ENCODE measurements at places on chromosomes 4 and X.
A peak's percentile ranks its signal among the peaks of the same experiment; 100 is the strongest.

- peak; percentile 6 for DNase-seq
Observed at GRCh38 chrX:149950681-149951080, 12.4 kb upstream of the EOLA2 start.

DNA sequence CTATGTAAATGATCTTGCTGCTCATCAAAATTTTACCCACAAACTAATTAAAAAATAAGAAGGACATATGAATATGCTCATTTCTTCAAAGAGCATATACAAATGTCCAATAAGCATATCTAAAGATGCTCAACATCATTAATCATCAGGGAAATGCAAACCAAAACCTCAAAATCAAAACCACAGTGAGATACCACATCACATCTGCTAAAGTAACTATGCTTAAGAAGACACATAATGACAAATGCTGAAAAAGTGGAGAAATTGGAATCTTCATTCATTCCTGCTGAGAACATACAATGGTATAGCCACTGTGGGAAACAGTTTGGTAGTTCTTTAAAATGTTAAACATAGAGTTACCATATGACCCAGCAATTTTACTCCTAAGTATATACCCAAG, 81.9 kb downstream of the AFF2 start:
- DNase-seq = no peak

DNA sequence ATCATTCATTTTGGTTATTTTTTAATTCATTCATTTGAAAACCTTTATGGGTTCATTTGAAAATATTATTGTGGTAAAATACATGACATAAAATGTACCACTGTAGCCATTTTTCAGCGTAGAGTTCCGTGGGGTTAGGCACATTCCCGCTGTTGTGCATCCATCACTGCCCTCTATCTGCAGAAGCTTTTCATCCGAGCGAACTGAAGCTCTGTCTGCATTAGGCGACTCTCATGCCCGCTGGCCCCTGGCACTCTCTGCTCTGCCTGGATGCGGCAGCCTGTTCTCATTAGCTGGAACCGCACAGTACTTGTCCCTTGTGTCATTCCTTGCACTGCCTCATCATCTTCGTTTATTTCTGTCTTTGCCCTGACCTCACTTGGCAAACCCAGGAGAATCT, 17.5 kb downstream of the CFAP99 start:
- DNase-seq = no peak

- no peak for DNase-seq
Observed at GRCh38 chr4:168212656-168213055, 105.9 kb downstream of the DDX60 start.

DNA sequence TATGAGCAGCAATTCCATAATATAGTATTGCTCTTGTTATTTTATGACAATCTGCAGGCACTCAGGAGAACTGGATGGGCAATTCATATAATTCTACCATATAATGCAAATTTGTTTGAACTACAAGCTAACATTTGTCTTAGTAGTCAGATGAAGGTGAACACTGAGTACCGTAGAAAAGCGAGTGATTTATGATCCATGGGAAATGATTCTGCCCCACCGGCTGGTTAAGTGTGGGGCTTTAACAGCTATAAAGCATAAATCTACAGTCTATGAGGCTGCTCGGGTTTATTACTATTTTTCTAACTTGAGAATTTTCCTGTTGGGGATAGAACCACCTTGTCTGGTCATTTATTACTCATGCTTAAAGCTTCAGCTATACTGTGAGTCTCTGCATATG, 275.5 kb downstream of the PCDH10 start:
- no peak for DNase-seq

DNA sequence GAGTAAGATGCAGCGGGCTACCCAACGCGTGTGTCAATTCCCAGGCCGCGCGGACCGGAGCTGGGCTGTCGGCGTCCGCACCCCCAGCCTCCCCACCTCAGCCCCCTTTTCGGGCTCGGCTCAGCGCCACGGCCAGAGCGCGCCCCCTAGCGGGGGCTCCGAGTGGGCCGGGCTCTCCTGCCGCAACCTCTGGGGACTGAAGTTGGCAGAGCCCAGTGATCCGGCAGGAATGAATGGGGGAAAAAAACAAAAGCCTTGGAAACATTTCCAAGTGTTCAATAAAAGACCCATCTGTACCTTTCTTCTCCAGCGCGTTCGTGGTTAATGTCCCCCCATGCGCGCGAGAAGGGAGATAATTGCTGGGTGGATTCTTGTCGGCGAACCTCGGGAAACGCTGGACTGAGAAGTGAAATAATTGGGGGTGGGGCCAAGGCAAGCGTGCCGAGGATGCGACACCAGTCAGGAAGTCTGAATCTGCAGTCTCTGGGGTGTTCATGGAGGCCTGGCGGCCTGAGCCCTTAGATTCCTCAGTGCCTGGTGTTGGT, 5.2 kb upstream of the ARX start:
- peak; percentile 46 for DNase-seq

DNA sequence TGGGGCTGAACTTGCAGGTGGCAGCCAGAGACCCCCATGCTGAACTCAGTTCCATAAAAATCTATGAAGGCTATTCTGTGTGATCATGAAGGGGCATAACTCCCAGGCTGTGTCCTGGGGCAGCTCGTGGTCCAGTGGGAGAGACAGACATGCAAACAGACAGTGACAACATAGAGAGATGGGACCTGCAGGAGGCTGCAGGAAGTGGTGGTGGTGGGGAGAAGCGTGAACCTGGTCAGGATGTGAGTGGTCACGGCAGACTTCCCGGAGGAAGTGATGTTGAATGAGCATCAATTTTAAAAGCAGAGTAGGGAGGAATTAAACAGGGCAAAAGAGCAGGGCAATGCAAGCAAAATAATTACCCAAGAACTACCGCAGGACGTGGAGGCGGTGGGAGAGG, 23.2 kb upstream of the SORCS2 start:
- no peak for DNase-seq

GRCh38 chr4:47012676-47013075, 18.7 kb upstream of the GABRB1 start:
- DNase-seq = no peak

DNA sequence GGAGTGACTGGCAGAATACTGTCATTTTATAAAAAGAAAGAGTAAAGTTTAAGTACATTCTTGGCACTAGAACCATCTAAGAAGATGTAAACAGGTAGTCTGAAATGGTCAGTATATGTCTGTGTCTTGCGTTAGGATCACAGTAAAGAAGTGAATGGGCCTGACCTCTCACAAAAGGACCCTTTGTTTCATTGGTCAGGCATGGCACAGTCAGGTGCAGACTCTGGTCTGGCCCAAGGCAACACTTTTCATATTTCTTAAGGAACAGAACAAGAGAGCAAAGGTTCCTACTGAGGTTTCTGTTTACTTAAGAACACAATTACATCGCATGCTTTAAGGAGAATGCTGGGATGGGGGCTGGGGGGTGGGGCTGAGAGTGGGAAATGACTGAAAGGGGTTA, 48.1 kb downstream of the RPGR start:
- DNase-seq = no peak

DNA sequence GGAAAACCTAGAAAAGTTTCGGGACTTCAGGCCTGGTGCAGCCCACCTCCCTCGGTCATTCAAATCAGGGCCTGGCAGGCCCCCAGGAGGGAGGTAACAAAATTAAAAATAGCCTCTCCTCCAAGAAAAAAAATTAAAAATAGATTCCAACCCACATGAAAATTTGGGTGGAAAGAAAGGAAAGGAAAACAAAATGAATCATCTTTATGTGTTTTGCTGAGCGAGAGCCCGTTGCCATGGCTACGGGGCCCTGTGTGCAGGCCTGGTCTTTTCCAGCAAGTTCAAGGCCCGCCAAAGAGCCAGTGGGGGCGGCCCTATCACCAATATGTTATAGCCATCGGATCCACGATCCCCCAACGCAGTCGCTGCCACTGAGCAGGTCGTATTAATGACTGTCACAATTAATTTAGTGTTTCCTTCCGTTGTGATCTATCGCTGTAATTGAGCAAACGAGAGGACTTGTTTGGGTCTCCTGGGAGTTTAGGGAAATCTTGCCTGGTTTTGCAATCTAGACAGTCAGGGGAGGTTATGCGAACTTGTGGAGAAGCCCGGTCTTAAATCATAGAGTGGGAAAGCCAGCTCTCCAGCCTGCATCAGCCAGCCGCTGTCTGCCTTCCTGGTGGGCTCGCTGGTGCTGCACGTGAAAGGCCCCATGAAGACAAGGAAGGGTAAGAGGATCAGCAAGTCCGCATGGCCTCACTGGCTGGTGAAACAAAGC, 452.4 kb downstream of the BCOR start:
- DNase-seq = peak; percentile 50
